ENCODE measurements at places on chromosomes 11 and 22.
A peak's percentile ranks its signal among the peaks of the same experiment; 100 is the strongest.

DNA sequence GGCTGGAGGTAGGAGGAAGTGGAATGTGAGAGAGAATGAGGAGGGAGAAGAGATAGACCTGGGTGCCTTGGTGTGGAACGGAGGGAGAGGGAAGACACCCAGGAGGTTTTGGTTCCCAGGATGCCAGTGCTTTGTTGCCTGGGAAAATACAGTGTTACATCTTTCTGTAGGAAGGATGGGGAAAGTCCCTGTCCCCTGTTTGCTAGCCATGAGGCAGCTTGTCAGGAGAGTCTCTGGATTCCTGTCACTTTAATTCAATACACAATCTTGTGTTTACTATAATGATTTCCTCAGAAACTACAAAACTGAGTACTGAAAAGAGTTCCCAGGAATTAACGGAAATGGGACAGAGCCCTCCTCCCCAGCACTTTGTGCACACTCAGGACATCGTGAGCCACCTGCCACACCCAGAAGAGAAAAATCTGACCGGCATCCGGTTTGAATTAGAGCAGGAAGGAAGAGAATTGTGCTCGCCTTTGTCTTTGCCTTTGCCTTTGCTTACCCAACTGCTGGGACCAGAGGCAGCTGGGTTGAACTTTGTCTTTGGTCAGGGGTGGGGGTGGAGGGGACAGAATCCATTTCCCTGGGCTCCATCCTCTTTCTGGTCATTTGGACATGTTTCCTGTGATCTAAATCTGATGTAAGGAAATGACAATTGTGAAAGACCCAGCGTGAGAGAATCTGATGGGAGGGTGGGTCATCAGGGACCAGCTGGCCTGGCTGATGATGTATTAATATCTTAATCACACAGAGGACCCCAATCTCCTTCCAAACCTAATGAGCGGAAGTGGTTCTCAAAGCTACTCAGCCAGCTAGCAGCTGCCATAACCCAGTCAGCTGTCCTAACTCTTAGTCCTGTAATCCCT is 1.3 kb upstream of the LIMK2 start:
- no peak for DNase-seq

DNA sequence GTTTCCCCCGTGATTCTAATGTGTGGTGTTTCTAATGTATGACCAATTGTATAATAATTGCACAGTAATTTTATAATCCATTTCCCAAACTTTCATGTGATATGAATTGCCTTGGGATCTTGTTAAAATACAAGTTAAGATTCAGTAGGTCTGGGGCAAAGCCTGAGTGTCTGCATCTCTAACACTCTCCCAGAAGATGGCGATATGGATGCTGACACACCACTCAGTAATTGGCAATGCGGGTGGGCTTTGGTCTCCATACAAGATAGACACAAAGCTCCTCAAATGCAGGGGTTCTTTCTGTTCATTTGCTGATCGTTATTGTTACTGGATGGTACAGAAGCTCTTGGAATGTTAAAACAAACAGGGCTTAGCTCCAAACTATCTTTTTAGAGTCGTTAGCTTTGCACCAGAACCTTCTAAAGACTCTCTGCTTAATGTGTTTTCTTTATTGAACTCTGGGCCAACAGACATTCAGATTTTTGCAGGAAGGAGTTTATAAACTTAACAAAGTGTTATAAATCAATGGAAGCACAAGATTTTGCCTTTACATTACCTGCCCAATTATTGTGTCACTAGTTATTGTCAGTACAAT is 45.4 kb upstream of the ANO3 start:
- no peak for DNase-seq

GRCh38 chr22:20783844-20784723 is 10.2 kb downstream of the SERPIND1 start:
- peak; percentile 47 for DNase-seq

- no peak for DNase-seq
These were observed 1398.8 kb downstream of the TBC1D22A start for GRCh38 chr22:48161298-48161697.

GRCh38 chr22:42156598-42156997 is 26.0 kb upstream of the CYP2D6 start:
- no peak for DNase-seq

DNA sequence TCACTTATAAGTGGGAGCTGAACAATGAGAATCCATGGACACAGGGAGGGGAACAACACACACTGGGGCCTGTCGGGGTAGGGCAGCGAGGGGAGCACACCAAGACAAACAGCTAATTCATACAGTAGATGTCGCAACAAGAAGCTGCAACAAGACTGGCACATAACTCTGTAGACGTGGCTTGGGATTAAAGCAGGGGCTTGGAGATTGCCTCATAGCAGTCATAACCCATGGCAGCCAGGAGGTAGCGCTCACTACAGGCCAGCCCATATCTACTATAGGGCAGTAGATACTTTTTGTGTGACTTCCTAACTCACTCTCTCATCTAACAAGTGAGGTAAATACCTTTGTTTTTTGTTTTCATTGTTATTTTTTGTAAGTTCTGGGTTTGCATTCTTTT is 1.7 kb upstream of the OR9G4 start:
- DNase-seq = no peak

DNA sequence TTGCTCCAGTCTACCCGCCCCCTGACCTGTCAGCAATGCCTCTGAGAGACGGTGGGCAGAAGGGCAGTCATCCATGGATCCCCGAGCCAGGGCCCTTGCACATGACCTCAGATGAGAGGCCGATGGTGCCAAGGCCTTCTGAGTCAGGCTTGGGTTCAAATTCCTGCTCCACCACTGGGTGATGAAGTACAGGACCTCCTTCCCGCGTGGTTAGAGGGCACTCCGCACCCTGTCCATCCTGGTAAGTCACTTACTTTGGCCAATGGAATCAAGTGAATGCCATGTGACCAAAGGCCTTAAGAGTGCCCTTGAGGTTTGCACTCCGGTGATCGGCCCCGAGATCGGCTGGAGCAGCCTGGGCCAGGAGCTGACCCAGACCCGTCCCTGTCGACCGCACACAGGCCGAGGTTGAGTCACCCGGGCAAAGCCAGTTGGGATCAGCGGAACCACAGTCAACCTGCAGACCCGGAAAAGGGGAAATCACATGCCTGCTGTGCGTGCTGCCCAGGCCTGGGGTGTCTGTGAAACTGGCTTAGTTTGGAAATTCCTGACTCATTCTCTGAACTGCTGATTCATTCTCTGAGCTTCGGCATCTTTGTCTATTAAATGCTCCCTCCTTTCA is 48.9 kb downstream of the RTL6 start:
- DNase-seq = peak; percentile 86

- no peak for DNase-seq
These were observed 457.3 kb upstream of the ISX start for GRCh38 chr22:34608540-34609115.

DNA sequence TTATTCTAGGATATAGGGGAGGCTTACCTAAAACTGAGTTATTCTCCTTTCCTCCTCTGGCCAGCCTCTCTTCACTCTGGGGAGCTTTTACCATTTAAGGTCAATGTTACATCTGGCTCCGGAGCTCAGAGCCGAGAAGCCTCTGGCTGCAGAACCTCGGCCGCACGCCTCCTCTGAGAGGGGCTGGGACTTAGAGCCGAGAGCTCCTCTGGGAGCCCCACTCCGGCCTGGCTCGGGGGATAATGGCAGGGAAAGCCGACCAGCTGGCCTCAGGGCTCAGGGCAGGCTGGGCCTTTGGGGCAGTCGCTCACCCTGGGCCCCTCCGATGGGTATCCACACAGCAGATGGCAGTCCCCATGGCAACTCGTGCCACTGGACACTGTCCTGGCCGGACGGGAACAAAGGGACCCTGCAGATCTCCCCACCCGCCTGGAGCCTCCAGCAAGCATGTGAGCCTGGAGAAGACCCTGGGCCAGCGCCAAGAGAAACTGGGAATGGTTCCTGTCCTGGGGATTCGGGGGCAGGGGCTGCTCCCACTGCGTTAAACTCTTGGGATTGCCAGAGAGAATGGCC is at the start of gene IRAG1:
TSS of gene IRAG1 (minus strand) at position 247 of the 573 bp plus-strand sequence. CDS start at position 94, 153 bp downstream.
- no peak for DNase-seq

DNA sequence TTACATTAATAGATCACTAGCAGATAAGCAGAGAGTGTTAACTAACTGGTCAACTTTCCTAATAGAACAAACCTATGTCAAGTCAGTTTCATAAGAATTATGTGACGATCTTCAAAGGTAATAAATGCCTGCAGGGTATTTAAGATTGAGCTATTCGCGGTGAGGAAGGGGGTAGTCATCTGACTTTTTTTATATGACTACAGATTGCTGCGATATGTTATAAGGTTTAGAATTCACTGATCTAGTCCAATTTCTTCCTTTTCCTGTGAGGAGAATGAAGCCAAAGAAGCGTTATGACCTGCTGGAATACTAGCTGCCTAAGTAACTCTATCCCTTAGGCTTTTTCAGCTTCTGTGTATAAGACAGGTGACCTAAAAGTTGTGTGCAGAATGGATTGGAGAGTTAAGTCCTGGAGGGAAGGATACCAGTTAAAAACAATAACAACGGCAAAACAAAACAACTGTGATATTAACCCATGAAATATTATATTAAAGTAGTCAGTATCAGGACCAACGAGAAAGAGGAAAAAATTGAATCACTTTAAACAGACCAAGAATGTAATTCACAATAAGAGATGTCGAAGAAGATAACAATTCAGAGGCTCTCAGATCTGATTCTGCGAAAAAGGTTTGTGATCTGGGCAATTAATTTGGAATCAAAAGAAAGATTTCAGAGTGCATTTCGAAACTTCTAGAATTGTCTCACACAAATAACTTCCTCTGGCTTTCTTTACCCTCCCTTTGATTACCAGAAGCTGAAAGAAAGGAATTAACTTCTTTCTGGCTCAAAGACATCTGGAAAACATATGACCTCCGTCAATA is 630 bp downstream of the CASP4 start:
- DNase-seq = peak; percentile 1

- no peak for DNase-seq
These were observed 36.9 kb upstream of the RAB1B start for GRCh38 chr11:66231561-66231960.

GRCh38 chr22:24753914-24754313 is 20.6 kb downstream of the PIWIL3 start:
- no peak for DNase-seq

Data from GM04503 (cell line).